Stimulated activated naive CD4-positive, alpha-beta T cell (primary cell): ENCODE measurements at places on chromosomes 3 and 15.

DNA sequence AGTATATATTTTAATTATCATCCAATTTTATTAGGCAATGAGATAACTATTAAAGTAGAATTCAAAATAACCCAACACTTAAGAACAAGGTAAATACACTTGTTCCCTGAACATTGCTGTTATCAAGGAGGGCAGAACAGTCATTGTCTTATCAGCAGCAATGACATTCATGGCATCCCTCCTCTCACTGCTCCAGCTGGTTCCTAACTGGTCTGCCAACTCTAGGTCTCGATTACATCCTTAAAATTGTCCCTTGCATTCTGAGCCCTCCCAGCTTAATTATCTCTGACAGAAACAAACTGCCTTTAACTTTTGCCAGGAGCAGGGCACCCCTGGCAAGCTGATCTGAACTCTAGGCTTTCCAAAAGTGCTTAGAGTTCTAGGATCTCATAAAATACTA, 14.0 kb upstream of the DYNC1LI1 start:
- DNase-seq = no peak

DNA sequence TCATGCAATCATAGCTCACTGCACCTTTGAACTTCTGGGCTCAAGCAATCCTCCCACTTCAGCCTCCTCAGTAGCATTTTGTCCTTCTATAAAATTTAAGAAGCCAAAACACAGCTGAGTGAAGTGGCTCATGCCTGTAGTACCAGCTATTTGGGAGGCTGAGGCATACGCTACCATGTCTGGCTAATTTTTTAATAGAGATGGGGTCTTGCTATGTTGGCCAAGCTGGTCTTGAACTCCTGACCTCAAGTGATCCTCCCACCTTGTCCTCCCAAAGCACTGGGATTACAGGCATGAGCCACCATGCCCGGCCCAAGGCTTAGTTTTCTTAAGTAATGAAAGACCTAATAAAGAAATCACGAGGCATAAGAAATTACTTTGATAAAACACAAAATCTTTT, 14.7 kb upstream of the FNDC3B start:
- DNase-seq = no peak

DNA sequence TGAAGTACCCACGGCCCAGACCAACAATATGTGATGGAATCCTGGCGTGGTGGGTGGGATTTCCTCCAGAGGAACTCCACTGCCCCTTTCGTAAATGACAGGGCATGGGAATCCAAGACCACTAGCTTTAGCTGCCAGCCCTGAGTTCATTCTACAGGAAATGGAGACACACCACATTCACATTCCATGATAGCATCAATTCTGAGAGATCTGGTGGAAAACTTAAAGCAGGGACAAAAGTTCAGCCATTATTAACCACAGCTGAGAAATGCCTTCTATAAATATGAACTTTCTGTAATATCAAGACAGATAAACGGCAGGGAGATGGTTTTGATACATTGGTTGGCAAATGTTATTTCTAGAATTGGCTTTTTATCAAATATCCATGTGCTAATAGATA, 98.2 kb downstream of the FBN1 start:
- no peak for DNase-seq

GRCh38 chr3:190534986-190535385, 21.1 kb downstream of the IL1RAP start:
- DNase-seq = no peak

DNA sequence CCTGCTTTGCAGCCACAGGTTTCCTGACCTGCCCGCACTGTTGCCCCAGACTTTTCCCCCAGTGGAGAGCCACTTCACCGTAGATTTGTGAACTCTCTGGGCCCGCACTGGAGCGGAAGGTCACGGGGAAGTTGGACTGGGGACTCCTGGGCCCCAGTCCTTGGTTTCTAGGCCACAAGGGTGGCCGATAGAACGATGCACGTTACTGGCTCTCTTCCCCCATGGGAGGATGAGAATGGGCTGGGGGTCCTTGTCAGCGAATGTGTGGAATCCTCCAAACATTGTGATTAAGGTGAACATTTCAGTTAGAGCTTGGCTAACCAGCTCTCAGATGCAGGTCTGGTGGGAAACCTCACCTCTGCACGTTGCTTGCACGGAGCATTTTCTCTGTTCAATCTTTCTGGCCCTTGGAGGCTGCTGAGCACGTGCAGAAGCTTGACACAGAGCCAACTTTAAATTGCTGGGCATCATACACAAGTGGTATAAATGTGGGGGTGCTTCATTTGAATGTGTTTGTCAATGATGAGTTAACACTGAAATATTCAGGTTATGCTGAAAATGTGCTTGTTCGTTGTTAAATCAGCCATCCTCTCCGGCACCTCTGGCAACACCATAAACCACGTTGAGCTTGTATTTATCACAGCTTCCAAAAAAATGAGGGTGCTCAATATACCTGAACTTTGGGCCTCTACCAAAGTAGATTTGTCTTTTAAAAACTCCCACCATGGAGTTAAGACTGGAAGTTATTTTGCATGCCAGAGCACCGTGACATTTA, 976 bp downstream of the DIS3L start:
- DNase-seq = no peak

DNA sequence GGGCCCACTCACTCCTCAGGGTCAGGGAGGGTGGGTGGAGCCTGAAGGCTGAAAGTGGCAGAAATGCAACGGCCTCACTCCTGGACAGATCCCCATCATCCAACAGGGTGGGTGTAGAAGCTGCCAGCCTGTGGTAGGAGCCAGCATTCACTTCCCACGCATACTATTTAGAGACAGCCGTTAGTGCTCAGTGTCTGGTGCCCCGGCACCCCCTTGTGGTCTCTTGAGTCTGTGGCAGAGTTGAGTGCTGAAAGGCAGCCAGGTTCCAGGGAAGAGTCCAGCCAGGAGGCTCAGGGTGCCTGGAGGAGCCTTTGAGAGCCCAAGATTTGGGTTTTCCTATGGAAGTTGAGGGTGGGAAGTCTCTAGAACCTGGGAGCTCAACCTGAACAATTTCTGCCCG, 2.1 kb upstream of the GNAT1 start:
- DNase-seq = no peak

- DNase-seq = no peak
These were observed 5.8 kb upstream of the USP50 start for GRCh38 chr15:50552238-50552637.

DNA sequence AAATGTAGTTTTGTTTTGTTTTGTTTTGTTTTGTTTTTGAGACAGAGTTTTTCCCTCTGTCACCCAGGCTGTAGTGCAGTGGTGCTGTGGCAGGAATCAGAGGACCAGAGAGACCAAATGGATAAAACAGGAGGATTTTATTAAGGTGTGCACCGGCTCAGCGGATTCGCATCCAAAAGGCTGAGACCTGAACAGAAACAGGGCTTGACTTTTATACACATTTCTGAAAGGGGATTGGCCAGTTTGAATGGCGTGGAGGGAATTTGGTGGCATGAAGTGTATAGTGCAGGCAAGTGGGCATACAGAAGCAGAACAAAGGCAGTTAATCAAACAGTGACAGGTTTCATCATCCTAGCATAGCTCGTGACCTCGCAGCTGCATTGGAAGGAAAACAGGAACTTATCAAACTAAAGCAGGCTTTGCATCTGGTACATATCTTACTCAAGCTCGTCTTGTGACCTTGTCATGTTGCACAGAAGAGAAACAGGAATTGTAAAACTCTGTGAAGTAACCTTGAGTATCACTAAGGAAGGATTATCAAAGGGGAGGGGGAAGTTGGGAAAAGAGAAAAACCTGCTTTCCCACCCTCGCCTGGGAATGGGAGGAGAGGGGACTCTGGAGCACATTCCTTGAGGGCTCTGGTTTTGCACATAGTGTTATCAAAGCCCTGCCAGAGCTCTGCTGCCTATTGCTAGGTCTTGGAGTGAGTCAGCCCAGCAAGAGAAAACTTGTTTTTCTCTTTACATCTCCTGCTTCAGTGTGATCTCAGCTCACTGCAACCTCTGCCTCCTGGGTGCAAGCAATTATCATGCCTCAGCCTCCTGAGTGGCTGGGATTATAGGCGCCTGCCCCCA, 38.5 kb downstream of the C3orf62 start:
- no peak for DNase-seq

DNA sequence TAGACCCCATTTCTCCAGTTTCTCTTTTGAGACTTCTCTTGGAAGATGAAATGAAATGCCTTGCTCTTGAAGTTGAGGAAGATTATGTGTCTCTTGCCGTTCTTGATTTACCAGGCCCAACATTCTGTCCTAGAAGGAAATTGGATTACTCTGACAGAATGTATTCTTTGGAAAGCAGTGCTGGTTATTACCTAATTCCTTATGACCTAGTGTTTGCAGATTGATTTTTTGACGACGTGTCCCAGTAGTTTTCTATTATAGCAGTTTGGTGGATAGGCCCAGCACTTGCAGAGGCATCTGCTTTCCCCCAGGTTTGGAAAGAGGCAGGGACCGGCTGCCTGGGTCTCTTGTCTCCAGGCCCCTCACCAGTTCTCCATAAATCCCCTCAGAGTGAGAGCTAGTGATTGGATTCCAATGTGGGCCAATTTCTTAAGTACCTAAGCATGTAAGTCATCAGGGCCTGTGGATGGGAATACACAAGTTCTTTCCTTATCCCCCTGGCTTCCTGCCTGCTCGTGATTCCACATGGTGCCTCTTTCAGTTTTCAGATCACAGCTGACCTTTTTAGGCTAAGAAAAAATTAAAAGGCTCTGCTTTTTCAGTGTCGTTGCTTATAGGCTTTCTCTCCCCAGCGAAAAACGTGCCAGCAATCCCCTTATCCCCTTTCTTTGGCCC, 50.2 kb downstream of the EPHB3 start:
- DNase-seq = no peak

GRCh38 chr3:31962801-31963205, 18.3 kb downstream of the OSBPL10 start:
- DNase-seq = no peak
